ENCODE measurements at places on chromosomes 4 and X. TPM values are rescaled to one million over a fixed set of nuclear protein-coding genes. Genes with fewer than 3 reads are reported as not detected.

The RHOXF2B gene
- not detected for polyA plus RNA-seq

The GRSF1 gene
- 146 TPM for polyA plus RNA-seq

The OPRPN gene
- not detected for polyA plus RNA-seq

The ATP2B3 gene
- polyA plus RNA-seq: 0.32 TPM

The TSPAN7 gene
- polyA plus RNA-seq: 45.9 TPM

The ZIC3 gene
- not detected for polyA plus RNA-seq

The VCX2 gene
- not detected for polyA plus RNA-seq

The GK2 gene
- polyA plus RNA-seq: 0.09 TPM

The RTL5 gene
- polyA plus RNA-seq: 24.6 TPM

The HMGN5 gene
- 54.0 TPM for polyA plus RNA-seq

The VCX3B gene
- polyA plus RNA-seq: 0.78 TPM

The ETDC gene
- not detected for polyA plus RNA-seq

The MED14 gene
- 56.4 TPM for polyA plus RNA-seq

The ETNPPL gene
- 0.24 TPM for polyA plus RNA-seq

The CXCL8 gene
- polyA plus RNA-seq: 1.4 TPM

The TMPRSS11D gene
- not detected for polyA plus RNA-seq

The MAN2B2 gene
- polyA plus RNA-seq: 14.1 TPM

The IBSP gene
- polyA plus RNA-seq: not detected

The G3BP2 gene
- 189 TPM for polyA plus RNA-seq

The CDS1 gene
- 28.4 TPM for polyA plus RNA-seq

The CFI gene
- polyA plus RNA-seq: 85.5 TPM

The FMR1NB gene
- not detected for polyA plus RNA-seq
